ENCODE measurements at places on chromosomes 16 and 17. TPM values are rescaled to one million over a fixed set of nuclear protein-coding genes. Genes with fewer than 3 reads are reported as not detected.
A peak's percentile ranks its signal among the peaks of the same experiment; 100 is the strongest.

Gene ABCA9
- not detected for total RNA-seq

Gene IL17C
- total RNA-seq = not detected

DNA sequence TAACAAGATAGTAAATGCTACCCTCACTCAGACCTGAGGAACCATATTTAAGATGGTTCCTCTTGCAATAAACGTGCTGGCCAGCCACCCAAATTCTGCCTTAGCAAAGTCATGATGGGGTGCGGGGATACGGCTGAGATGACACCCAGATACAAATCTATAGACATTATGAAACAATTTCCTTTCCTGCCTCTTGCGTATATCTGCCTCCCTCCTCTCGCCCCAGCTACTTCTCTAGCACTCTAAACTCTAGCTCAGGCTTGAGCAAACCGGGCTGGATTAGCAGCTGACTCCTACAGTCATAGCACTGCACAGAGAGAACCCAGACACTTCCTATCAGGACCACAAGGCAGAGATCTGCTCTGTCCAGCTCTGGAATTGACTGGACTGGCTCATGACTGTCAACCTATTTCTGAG, 22.3 kb downstream of the CD300LF start:
- no peak overlapping the region for H3K27ac ChIP-seq
- DNase-seq = no peak
- H3K27me3 ChIP-seq = peaks cover 46% of the 10 kb centered on the region
- no peak overlapping the region for H3K4me3 ChIP-seq
- no peaks in the 10 kb centered on the region for H3K4me1 ChIP-seq
- no peaks in the 10 kb centered on the region for H3K36me3 ChIP-seq

- H3K27ac ChIP-seq = no peak overlapping the region
- no peaks in the 10 kb centered on the region for H3K27me3 ChIP-seq
- H3K4me3 ChIP-seq = no peak overlapping the region
- no peaks in the 10 kb centered on the region for H3K4me1 ChIP-seq
- H3K36me3 ChIP-seq = no peaks in the 10 kb centered on the region
Measured at GRCh38 chr16:53121043-53121620, 66.3 kb downstream of the CHD9 start.

DNA sequence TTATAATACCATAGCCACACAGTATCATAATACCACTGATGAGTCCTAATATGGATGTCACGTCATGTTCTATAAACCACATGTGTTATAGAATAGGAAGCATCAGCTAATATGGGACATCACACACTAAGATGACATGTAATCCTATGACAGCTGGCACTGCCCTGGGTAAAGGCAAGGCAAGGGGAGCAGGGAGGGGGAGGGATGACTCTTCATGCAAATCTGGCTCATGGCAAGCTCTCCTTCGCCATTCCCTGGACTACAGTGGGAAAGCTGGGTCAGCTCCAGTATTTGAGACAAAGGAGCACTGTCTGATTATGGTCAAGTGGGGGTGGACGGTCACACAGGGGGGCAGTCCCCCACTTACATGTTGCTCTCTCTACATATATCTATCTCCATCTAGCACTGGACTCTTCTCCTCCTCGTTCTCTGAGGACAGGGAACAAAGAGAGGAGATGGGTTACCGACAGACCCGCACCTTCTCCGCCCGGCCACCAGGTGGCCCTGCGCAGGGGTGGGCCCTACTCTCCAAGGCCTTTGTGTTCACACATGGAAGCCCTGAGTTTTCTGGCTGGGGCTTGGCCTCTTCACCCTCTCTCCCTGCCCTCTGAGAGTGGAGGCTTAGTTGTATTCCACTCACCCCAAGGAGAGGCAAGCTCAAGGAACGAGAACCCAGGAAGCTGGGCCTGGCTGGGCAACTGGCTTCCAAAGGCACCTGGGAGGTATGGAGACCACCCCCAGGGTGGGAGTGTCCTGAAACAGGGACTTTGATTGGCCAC, 23.4 kb upstream of the MPO start:
- H3K27me3 ChIP-seq = peaks cover 4% of the 10 kb centered on the region
- H3K27ac ChIP-seq = no peak overlapping the region
- H3K4me1 ChIP-seq = no peaks in the 10 kb centered on the region
- DNase-seq = peak; percentile 70
- no peaks in the 10 kb centered on the region for H3K36me3 ChIP-seq
- H3K4me3 ChIP-seq = no peak overlapping the region

GRCh38 chr17:81398832-81399411, 3.7 kb downstream of the BAHCC1 start:
- H3K36me3 ChIP-seq = no peaks in the 10 kb centered on the region
- peaks cover 12% of the 10 kb centered on the region for H3K4me1 ChIP-seq
- no peak overlapping the region for H3K27ac ChIP-seq
- peak; percentile 57 for DNase-seq

- peaks cover 81% of the 10 kb centered on the region for H3K4me1 ChIP-seq
- H3K4me3 ChIP-seq = no peak overlapping the region
- H3K27ac ChIP-seq = no peak overlapping the region
- no peak for DNase-seq
Measured at GRCh38 chr17:57944908-57945307, 10.3 kb downstream of the CUEDC1 start.

- DNase-seq = peak; percentile 81
- H3K4me3 ChIP-seq = no peak overlapping the region
- peak overlapping the region; percentile 91 for H3K27ac ChIP-seq
- no peaks in the 10 kb centered on the region for H3K27me3 ChIP-seq
Measured at GRCh38 chr17:55394357-55395021, 27.1 kb downstream of the MMD start.

DNA sequence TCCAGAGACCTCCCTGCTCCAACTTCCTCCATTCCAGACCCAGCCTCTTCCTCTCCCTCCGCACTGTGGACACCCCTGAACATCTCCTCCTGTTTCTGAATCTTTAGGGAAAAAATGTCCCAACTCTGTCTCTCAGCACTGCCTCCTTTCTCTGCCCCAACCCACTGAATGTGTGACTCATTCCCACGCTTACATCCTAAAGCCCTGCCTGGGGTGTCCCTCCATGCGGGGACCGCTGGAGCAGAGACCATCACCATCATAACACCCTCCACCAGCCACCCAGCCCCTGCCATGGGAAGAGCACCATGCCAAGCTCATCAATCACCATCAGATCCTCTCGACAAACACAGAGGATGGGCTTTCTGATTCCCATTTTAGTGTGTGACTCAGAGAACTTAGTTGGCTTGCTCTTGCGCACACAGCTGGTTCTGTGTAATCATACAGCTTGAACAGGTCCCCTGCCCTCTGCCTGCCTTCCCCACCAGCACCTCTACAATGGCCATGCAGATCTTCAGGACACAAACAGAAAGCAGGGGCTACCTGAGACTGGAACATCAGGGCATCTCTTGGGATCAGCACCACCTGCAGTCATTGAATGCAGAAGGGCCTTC, 10.7 kb downstream of the RPRML start:
- peaks cover 3% of the 10 kb centered on the region for H3K4me1 ChIP-seq
- no peaks in the 10 kb centered on the region for H3K27me3 ChIP-seq
- H3K27ac ChIP-seq = no peak overlapping the region
- H3K36me3 ChIP-seq = no peaks in the 10 kb centered on the region
- no peak for DNase-seq

DNA sequence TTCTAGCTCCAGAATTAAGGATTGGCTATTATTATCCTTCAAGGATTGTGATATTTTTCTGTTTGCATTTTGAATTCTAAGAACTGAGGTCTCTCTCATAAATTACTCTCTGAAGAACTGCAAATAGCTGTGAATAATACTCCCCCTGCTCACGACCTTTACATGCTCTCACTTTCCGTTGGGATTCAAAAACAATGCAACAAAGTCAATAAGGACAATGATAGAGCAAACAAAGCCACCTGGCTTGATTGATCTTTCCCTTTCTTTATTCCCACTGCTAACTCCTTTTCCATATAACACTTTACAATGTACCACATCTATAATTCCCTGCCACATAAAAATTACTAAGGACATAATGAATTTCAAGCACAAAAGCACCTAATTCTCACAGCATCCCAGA, 523.0 kb upstream of the CA10 start:
- no peak overlapping the region for H3K4me3 ChIP-seq
- no peak overlapping the region for H3K27ac ChIP-seq
- H3K4me1 ChIP-seq = no peaks in the 10 kb centered on the region
- no peak for DNase-seq

DNA sequence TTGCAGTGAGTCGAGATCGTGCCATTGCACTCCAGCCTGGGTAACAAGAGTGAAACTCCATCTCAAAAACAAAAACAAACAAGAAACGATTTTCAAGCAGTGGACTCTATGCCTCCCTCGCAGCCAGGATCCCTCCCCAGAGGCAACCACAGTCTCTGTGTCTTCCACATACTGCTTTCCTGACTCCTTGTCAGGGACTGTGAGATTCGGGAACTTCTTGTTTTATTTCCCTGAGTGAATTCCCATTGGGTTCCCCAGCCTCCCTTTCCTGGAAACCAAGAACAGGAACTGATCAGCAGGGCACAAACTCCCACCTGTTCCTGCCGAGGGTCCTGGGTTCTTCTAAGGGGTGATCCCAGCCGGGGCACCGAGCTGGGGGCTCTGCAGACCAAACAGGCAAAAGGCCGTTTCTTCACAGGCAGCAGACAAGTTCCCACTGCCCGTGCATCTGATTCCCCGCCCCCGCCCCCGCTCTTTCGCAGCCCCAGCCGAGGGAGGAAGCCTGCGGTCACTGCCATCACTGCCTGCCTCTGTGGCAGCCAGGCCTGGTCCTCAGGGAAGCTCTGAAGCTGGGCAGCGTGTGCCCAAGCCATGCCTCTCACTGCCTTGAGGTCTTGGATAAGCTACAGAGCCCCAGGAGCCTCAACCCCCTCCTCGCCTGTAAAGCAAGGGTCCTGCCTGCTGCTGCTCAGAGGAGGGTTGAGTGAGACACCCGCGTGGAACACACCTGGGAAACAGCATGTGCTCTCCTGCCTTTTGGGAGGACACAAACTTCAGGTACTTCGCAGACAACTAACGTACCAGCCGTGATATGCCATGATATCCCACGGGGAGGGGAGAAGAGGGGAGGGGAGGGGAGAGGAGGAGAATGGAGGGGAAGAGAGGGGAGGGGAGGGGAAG, 5.5 kb upstream of the PIEZO1 start:
- peaks cover 14% of the 10 kb centered on the region for H3K4me1 ChIP-seq
- H3K27ac ChIP-seq = no peak overlapping the region
- peak; percentile 44 for DNase-seq
- 0 out of 2 replicates have a peak overlapping the region, but pooled peaks have one; percentile 16 for H3K4me3 ChIP-seq
- no peaks in the 10 kb centered on the region for H3K27me3 ChIP-seq

DNA sequence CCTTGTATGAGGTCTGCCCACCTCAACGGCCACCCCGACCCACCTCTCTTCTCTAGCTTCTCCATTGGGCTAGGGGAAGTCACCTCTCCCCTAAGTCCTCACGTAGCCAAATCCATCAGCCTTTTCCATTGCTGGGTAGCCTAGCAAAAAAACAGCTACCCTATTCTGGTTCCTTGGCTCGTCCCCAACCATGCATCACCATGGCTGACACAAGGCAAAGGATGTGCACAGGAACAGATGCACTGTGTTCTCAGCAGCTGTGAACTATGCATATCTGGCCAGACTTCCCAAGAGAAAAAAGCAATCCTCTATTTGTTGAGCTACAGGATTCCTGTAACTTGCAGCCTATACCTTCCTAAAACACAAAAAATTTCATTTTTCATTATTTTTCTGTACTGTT, 22.0 kb upstream of the FLCN start:
- H3K27me3 ChIP-seq = no peaks in the 10 kb centered on the region
- no peaks in the 10 kb centered on the region for H3K4me1 ChIP-seq
- H3K4me3 ChIP-seq = no peak overlapping the region
- DNase-seq = no peak
- peaks cover 92% of the 10 kb centered on the region for H3K36me3 ChIP-seq

DNA sequence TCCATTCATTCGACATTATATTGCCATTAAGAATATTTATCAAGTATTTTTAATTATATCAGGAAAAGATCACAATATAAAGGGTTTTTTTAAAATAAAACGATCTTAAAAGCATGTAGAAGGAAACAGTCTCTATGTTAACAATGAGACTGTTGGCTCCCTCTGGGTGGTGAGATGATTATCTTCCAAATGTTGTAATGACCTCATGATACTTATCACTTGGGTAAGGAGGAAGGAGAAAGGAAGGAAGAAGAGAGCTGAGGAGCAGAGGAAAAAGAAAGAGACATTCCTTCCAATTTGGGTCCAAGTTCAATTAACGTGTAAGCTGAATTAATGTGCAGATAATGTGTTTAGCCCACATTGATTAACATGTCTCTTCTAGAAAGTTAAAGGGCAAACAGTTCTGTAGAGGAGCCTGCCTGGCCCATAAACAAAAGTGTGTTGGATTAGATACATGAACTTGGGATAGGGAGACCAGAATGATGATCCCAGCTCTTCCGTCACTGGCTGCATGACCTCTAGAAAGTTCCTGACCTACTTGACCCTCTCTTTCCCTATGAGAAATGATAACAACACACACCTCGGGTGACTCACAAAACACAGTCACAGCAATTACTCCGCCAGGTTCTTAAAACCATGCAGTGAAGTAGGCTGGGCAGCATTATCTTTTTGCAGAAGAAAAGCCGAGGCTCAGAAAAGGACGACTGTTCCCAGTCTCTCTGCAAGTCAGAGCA, 32.0 kb downstream of the PIMREG start:
- no peak overlapping the region for H3K27ac ChIP-seq
- no peaks in the 10 kb centered on the region for H3K27me3 ChIP-seq
- H3K36me3 ChIP-seq = no peaks in the 10 kb centered on the region
- H3K4me3 ChIP-seq = no peak overlapping the region
- peaks cover 18% of the 10 kb centered on the region for H3K4me1 ChIP-seq

- no peaks in the 10 kb centered on the region for H3K27me3 ChIP-seq
- peaks cover 8% of the 10 kb centered on the region for H3K4me1 ChIP-seq
- no peak for DNase-seq
- H3K4me3 ChIP-seq = no peak overlapping the region
- H3K27ac ChIP-seq = no peak overlapping the region
Measured at GRCh38 chr17:2850991-2851390, 54.8 kb downstream of the RAP1GAP2 start.

DNA sequence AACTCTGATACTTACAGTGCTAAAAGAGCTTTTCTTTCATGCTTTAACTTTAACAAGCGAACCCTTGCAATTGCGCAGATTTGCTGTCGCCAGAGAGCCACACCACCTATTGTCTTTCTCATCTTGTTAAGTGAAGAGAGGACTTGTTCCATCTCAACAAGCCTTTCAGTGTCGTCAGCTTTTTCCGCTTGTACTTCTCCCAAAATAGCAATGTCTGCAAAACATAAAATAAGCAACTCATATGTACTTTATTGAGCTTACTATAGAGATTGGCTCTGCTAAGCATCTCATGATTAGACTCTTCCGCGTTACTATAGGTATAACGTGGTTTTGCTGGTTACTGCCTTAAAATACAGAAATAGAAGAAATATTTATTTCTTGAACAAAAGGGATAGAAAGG, 51.9 kb downstream of the ABCA8 start:
- no peak overlapping the region for H3K27ac ChIP-seq
- no peaks in the 10 kb centered on the region for H3K36me3 ChIP-seq
- no peaks in the 10 kb centered on the region for H3K27me3 ChIP-seq
- no peaks in the 10 kb centered on the region for H3K4me1 ChIP-seq

DNA sequence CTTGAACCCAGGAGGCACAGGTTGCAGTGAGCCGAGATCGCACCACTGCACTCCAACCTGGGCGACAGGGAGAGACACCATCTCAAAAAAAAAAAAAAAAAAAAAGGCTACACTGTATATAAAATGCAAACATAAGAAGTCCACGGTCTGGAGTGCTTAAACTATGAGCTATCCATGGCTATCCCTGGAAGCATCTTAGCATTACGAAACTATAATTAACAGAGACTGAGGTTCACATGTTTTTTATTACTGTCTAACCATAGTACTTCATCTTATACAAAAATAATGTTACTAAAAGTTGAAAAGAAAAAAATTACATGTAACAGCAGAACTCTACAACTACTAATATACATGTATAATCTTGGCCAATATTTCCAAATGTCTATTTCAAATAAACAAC, 32.8 kb downstream of the HELZ start:
- H3K4me3 ChIP-seq = no peak overlapping the region
- no peak for DNase-seq
- H3K4me1 ChIP-seq = peaks cover 2% of the 10 kb centered on the region
- H3K27me3 ChIP-seq = no peaks in the 10 kb centered on the region
- H3K36me3 ChIP-seq = peaks cover 8% of the 10 kb centered on the region

All from SJCRH30 (cell line).